ENCODE measurements at places on chromosomes 1 and 21.

DNA sequence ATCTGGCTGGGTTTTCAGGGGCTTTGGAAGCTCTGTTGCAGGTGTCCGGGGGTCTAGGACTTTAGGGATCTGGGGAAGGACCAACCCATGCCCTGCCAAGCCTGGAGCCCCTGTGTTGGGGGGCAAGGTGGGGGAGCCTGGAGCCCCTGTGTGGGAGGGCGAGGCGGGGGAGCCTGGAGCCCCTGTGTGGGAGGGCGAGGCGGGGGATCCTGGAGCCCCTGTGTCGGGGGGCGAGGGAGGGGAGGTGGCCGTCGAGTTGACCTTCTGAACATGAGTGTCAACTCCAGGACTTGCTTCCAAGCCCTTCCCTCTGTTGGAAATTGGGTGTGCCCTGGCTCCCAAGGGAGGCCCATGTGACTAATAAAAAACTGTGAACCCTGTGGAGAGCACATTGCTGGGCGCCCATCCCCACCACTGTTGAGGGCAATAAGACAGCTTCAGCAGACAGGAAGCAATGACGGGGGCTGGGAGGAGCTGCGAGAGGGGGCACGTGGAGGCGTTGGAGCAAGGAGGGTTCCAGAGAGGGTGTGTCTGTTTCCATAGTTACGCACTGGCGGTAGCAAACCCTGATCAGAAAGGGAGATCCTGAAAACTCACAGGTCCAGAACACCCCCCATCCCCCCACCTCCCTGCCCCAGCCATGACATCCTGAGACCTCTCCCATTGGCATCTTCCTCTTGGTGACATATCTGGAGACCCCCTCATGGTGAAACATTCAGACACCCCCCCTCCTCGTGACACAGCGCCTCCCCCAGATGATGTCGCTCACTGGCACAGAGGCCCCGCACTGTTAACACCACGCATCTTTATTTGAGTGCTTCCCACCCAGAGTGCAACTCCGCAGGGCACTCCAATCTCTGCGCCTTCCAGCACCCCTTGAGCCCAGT lies 8.4 kb downstream of the MYBPH start:
- DNase-seq, result no peak

- no peak for DNase-seq
Observed at GRCh38 chr1:221240690-221241089, 361.4 kb downstream of the HLX start.

DNA sequence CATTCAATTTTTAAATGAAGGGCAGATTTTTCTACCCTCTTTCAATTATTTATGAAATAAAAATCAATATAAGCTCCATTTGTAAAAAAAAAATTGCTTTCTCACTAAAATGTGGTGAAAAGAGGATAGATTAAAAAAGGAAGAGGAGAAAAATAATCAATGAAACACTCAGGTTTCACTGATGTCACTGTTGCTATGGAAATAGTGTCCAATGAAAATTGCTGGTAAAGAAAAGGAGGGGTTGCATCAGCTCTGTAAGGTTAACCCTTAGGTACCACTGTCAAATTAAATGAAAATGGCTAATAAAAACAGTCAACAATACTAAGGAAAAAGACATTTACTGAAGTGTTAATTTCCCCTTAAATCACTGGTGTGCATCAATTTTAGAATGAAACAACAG lies 91.6 kb upstream of the TTC39A start:
- peak; percentile 24 for DNase-seq

GRCh38 chr1:151474745-151475144 lies 15.5 kb upstream of the POGZ start:
- no peak for DNase-seq

DNA sequence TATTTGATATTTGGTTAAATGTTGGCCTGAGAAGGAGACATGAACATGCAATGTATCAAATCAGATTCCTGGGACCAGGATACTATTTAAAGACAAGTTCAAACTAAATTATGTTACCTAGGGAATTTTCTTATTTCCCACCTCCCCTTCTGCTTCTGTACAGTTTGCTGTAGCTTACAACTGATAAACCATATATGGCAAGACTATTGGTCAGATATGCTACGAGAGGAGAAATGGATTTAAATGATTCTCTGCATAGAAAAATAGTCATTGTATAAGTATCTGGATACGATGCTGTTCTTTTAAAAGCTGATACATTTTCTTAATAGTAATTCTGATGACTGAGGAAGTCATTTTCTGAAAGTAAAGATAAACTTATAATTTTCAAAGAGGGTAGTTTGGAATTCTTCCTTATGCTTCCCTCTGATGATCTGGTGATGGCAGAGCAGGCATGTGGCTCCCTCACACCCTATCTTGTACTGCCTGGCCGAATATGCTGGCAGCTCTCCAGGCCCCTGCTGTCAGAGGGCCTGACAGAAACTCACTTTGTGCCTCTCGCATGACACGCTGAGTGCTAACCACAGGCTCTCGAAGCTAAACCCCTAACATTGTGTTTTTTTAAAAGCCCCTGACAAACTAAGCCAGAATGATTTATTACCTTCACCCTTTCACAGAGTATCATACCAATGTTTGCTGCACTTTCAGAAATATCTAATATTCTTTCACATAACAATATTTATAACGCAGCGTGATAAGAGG lies 19.4 kb downstream of the RRP15 start:
- no peak for DNase-seq

- no peak for DNase-seq
Observed at GRCh38 chr21:36030581-36031189, 29.6 kb downstream of the SETD4 start.

- DNase-seq, result no peak
Observed at GRCh38 chr21:22020221-22020620, 1022.0 kb downstream of the NCAM2 start.

- no peak for DNase-seq
Observed at GRCh38 chr1:67158401-67158800, 7.9 kb upstream of the IL23R start.

GRCh38 chr1:227790868-227791267 lies 24.6 kb upstream of the PRSS38 start:
- no peak for DNase-seq

DNA sequence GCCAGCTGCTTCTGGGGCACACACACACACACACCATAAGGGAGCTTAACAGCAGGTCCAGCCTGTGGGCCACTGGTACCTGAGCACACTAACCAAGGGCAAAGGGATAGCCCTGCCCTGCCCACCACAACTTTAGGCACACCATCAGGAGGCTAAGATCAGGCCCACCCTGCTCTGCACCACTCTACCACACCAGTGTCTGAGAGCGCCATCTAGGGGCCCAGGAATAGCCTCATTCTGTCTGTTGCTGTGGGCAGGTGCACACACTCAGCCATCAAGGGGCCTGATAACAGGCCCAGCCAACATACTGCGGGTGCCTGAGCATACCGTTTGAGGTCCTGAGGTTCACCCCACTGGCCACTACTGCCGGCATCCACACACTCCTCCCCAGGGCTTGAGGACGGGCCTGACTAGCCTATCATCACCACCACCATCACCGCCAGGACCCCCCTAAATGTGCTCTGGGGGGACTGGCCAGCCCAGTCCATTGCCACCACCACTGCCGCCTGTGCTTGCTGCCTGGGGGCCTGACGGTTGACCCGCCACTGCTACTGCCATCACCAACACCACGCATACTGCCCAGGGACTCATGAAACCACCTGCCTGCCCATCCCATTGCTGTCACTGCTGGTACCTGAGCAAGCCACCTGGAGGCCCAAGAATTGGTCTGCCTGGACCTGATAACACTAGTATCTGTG lies 31.3 kb downstream of the NSL1 start:
- DNase-seq, result peak; percentile 70

- DNase-seq, result no peak
Observed at GRCh38 chr1:97502360-97502759, 418.5 kb downstream of the DPYD start.

DNA sequence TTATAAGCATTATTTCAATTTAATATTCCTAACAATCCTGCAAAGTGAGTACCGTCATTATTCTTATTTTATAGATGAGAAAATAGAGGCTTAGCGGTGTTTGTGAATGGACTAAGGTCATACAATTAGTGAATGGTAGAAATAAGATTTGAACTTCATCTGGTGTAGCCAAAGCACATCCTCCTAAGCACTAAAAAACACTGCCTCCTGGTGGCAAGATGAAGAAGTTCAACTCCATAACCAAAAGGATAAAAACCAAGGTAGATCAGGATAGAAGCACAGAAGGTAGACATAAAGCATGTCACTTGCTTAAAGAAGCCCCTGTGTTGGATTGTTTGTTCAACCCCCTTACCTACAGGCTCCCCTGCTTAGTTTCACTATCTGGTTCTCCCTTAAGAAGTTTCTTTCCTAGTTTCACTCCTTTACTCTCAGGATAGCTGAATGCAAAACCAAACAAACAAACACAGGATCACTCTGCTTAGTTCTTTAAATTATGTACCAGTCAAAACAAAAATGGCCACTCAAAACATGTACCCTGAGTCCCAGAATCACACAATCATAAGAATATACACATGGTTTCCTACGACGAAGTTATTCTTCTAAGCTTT lies 12.7 kb upstream of the AIM2 start:
- DNase-seq, result peak; percentile 60

DNA sequence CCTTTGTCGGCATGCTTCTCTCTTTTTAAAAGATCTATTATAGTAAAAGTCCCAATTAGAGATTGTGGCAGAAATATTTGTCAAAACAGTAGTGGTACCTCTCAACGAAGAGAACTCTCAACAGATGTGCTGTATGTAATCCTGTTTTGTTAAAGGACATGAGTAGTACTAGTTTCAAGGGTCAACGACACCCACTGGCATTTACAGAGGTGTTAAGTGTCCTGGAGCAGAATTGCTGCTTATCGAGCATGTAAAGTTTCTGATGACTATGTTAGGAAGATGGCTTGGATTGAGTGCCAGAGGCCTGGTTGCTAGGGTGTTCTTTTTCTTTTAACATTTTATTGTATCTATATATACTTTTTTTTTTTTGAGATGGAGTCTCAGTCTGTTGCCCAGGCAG lies 27.1 kb downstream of the CELF3 start:
- DNase-seq, result no peak

- DNase-seq, result no peak
Observed at GRCh38 chr1:117802531-117803257, 126.7 kb downstream of the GDAP2 start.

DNA sequence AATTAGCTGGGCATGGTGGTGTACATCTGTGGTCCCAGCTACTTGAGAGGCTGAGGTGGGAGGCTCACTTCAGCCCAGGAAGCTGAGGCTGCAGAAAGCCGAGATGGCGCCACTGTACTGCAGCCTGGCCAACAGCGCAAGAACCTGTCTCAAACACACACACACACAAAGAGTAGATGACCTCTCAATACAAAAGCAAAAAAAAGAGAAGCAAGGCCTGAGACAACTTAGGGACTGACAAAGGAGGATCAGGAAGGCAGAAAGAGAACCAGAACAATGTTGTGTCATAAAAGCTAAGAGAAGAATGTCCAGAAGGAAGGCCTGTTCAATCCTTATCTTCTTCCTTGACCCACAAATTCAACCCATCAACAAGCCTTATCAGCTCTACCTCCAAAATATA lies 18.5 kb downstream of the WASF2 start:
- no peak for DNase-seq

- no peak for DNase-seq
Observed at GRCh38 chr1:203089001-203089650, 3.3 kb upstream of the MYOG start.

GRCh38 chr1:40627987-40628902 lies 37.2 kb downstream of the RIMS3 start:
- DNase-seq, result peak; percentile 76

GRCh38 chr1:168561989-168562388 lies 14.4 kb upstream of the XCL1 start:
- no peak for DNase-seq

GRCh38 chr21:45090966-45091365 lies 16.6 kb downstream of the ADARB1 start:
- no peak for DNase-seq

- no peak for DNase-seq
Observed at GRCh38 chr1:12406211-12407021, 176.6 kb downstream of the VPS13D start.

DNA sequence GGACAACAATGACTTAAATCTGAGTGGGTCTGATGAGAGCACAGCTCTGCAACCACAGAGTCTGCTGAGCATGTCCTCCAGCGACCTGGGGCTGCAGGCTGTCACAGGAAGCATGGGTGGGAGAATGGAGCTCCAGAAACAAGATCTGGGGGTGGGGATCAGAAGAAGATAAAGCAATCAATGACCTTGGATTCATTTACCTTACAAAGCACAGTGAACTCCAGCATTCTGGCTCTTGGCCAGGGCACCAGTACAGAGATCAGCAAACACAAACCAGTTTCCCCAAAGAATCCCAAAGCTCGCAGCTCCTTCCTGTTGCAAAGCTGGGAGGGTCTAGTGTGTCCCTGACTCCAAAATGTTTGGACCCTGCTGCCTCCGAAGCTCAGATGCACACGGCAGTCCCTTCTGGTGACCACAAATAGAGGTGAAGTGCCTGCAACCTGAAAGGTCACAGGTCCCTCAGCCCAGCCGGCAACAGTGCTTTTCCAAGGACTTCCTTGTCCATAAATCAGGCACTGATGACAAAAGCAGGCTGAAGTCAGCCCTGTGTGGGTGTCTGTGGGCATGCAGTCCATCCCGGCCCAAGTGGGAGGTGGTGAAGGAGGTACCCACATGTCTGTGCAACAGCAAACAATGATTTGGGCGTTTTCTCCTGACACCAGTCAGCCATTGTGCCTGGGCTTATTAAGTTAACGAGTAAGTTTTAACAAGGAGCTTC lies 76.1 kb downstream of the SH3BGR start:
- DNase-seq, result no peak

Measured in GM12865 (cell line).